Epithelial cell of prostate (primary cell): ENCODE measurements at places on chromosomes 7 and 10.

GRCh38 chr7:22066522-22066921, 120.8 kb upstream of the CDCA7L start:
- DNase-seq: no peak

DNA sequence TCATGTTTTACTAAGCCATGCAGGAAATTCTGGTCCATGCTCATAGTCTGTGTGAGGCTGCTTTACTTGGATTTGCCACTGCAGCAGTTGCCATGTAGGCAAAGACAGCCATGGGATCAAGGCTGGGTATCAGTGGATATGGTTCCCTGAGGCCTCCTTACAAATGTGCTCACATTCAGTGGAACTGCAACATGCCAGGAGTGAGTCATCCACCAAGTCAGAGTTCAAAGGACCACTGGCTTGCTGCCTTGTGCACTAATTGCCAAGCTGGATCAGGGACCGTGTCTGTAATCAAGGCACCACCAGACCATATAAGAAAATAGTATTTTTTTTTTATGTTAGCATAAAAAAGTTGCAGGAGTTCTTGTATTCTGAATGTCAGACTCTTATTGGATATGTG, 101.0 kb downstream of the CDCA7L start:
- no peak for DNase-seq

- DNase-seq: no peak
Measured at GRCh38 chr7:33903791-33904680, 1.3 kb upstream of the BMPER start.

DNA sequence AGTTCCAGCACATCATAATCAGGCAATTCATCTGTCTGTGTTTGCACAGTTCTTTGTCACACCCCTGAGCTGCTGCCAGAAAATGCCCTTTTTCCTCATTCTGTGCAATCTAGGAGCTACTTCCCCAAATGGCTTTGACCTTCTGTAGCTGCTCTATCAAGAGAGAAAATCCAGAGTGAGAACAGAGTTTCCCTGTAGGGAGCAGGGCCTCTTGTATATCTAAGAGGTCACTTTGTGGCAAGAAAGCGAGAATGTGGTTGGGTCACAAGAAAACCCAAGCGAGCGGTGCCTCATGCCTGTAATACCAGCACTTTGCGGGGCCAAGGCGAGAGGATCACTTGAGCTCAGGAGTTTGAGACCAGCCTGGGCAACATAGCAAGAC, 24.3 kb downstream of the SLC29A3 start:
- no peak for DNase-seq

- no peak for DNase-seq
Measured at GRCh38 chr10:94889123-94889522, 49.3 kb upstream of the CYP2C9 start.

- DNase-seq: no peak
Measured at GRCh38 chr7:157412491-157413180, 75.8 kb downstream of the DNAJB6 start.

DNA sequence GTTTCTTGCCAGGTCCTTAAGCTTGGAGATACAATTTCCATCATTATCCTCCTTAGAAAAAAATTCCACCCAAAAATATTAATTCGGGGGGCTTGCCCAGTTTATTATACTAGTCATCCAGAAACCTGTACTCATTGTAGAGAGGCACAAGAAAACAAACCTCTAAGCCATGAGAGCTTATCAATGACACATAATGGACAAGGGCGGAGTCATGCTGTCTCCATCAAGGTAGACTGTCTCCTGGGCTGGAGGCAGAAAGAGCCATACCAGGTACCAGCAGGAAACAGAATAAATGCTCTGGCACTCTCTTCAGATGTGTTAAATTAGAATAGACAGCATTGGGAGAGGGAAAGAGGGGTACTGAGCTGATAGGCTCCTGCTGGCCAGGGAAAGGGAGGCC, 69.8 kb upstream of the GSDME start:
- DNase-seq: no peak

DNA sequence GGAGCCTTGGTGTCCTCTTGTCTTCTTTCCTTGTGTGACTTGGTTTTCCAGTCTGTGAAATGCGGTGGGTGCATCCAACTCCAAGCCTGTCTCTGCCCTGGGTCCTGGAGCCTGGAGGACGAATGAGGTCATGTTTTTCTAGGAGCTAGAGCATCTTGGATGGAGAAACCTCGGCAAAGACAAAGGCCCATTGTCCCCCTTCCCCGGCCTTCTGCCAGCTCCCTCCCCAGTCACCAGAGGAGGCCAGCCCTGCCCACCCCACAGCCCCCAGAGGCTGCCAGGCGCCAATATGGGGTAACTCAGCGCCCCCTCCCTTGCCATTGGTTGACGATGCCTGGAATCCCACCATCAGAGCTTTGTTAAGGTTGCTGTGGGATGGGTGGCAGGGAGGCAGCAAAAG, 40.4 kb downstream of the KCTD7 start:
- no peak for DNase-seq

- no peak for DNase-seq
Measured at GRCh38 chr7:151400626-151401315, 9.1 kb downstream of the WDR86 start.

DNA sequence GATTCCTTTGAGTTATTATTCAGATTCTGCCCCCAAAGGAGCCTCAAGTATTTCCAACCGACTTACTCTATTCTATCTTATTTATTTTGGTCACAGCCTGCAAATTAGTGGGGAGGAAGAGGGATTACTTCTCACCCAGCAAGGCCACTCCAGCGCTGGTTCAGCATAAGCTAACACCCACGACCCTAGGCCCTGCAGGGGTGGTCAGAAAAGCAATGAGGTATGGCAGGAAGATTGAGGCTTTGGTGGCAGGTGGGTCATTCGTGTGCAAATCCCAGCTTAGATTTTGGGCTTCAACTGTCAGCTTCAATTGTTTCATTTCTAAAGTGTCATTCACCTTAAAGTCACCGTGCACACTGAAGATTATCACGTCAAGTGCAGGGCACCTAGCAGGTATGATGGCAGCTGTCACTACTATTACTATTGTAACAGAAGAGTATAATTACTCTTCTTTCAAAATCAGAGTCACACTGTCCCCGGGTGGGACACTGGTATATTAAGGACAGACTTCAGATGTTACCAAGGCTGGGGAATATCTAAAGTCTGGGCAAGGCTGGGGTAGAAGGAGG, 48.8 kb upstream of the OPTN start:
- no peak for DNase-seq

DNA sequence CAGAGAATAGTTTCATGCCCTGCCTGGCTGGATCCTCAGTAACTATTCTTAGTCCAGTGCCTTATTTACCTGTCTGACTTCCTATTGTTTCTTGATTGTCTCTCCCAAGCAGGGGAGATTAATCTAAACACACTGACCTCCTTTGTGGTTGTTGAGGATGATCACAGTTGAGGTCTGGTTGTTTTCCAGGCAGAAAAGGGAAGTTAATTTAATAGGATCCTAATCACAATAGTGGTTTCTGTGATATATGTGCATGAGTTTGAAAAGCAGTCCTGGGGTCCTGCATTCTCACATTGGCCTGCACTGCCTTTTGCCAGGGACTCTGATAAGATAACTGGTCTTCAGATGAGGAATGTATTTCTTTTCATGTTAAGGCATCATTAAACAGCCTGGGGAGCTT, 130.1 kb downstream of the SND1 start:
- DNase-seq: no peak

GRCh38 chr7:151472644-151473380, 32.9 kb upstream of the CRYGN start:
- DNase-seq: no peak

DNA sequence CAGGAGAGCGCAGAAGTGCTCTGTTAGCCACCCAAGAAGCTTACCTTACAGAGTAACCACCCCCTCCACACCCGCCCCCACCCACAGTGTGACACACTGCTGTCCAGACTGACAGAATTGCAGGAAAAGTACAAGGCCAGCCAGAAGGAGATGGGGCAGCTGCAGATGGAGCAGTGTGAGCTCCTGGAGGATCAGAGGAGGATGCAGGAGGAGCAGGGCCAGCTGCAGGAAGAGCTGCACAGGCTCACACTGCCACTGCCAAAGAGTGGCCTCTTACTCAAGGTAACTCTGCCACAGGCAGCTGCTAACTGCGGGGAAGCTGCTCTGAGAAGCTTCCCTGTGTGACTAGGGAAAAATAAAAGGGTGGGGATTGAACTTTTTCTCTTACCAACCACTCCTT, 17.6 kb downstream of the CCDC136 start:
- no peak for DNase-seq

GRCh38 chr7:140631602-140632001, 9.0 kb downstream of the DENND2A start:
- no peak for DNase-seq

DNA sequence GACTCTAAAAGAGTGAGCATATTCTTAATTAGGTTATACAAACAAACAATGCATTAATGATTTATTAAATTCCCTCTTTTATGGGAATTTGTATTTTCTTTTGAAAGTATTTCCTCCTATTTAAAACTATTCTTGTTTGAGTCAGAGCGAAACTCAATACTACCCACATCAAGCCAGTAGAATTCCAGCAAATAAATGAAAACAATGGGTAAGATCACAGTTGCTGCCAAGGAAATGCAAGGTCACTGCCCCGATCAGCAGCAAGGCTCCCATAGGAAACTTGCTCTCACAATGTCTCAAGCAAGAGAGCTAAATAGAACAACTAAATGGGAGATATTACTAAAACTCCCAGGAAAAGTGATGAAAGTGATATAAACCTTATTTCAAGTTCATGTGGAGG, 206.3 kb downstream of the THSD7A start:
- DNase-seq: no peak

DNA sequence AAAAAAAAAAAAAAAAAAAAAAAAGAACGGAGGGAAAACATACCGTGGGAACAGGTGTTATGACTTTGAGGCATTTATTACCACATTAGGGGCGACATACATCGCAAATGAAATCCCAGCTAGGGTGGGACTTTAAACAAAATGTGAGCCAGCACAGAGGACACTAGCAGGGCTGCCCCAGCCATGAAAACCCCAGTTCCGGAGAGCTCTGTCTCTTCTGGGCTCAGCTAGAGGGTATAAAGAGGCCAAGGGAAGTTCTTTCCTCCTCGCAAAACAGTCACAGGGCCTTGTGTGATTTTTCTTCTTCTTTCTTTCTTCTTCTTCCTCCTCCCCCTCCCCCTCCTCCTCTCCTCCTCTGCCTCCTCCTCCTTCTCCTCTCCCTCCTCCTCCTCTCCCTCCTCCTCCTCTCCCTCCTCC, 59.9 kb upstream of the ECHDC3 start:
- no peak for DNase-seq

DNA sequence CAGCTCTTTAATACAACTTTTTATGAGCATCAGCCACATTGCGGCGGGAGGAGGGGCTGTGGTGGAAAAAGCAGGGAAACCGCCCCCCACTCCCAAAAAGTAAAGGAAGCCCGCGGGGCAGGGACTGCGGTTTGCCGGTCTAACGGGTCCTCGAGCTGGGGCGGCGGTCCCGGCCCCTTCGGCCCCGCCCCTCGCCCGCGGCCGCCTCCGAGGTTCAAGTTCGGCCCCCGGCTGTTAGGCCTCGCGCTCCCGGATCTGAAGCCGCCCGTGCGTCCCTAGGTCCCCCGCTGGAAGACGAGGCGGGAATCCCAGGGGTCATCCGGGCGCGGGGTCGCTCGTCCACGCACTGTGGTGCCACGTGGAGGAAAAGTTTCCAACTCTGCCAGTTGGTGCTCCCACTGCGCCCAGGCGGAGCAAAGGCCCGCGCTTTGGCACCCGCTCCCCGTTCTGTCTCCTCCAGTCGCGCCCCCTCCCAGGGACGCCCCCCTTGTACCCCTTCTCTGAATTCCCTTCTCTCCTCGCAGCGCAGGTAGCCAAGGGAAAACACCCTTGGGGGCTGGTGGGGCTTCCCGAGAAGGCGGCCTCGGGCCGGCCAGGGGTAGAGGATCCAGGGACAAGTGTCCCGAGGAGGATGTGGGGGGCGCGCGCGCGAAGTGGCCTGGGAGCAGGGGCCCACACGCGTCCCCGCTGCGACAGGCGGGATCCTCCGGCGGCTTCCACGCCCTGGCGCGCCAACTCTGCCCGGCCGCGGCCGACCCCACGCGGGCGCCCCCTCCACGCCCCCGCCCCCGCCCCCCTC, 798 bp upstream of the AUTS2 start:
- DNase-seq: no peak

DNA sequence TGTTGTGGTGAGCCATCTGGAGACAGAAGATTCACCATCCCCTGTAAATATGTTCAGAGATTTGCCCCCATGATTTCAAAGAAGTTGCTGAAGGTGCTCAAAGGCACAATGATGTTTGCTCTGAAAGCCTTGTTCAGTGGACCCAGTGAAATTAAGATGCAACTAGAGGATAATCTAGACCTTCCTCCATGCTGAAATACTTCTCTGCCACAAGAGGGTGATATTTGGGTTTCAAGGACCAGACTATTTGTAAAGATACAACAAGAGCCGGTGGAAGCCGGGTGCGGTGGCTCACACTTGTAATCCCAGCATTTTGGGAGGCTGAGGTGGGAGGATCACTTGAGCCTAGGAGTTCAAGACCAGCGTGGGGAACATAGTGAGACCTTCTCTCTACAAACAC, 13.5 kb upstream of the MSRB2 start:
- DNase-seq: no peak

GRCh38 chr10:50850578-50851230, 34.7 kb downstream of the A1CF start:
- no peak for DNase-seq

DNA sequence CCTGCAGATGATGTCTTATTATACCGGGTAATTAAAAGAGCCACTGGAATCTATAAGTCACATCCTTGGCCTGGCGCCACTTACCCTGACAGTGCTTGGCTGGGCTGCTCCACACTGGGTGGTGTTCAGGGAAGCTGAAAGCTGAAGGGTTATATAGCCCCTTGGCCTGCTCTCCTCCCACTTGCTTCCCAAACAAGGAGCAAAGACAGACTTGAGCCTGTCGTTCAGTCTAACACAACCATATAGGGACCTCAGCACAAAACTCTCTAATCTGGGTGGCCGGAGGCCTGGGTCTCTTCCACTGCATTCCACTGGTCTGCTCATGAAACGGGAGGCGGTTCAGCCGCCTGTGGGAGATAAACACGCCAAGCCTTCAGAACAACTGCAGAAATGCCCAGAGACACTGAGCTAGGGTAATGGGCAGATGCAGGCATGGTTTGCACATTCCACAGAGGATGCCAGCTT, at the start of gene ACTA2:
TSS of gene ACTA2 (minus strand) at position 127 of the 465 bp plus-strand sequence. CDS start 3,843 bp downstream, outside the sequence.
- DNase-seq: no peak

DNA sequence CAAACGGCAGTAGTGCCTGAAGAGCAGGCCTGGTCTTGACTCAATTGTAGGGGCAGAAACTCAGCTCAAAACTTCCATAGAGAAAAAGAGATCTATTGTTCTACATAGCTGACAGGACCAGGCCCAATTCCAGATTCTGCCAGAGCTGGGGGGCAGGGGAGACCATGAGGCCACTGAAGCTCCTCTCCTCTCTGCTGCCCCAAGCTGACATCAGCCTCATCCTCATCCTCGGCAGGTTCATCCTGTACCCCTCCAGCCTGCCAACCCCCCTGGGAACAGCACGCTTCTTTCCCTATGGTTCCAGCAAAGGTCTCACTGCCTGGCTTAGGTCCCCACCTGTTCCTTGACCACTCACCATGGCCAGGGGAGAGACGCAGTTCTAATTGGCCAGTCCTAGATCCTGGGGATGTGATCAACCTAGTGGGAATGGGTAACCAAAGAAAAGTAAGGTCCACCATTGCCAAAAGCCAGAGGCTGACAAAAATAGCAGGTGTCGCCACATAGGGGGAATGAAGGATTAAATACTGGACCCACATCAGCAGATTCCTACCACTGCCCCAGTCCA, 42.9 kb downstream of the CCDC3 start:
- no peak for DNase-seq
